Hair follicle dermal papilla cell (primary cell): ENCODE measurements at places on chromosomes 11 and 22. TPM values are rescaled to one million over a fixed set of nuclear protein-coding genes. Genes with fewer than 3 reads are reported as not detected.

The CCDC73 gene
- not detected in 2 replicates for total RNA-seq

The SIK2 gene
- total RNA-seq = 15.9 and 16.6 TPM in 2 replicates

The LDLRAD3 gene
- total RNA-seq = 5.5 and 7.5 TPM in 2 replicates

The BIK gene
- not detected in 2 replicates for total RNA-seq

The APOL1 gene
- total RNA-seq = 2.3 and 3.3 TPM in 2 replicates

The KRTAP5-4 gene
- total RNA-seq = not detected in 2 replicates
